ENCODE measurements at places on chromosomes 6 and 20. TPM values are rescaled to one million over a fixed set of nuclear protein-coding genes. Genes with fewer than 3 reads are reported as not detected.

DNA sequence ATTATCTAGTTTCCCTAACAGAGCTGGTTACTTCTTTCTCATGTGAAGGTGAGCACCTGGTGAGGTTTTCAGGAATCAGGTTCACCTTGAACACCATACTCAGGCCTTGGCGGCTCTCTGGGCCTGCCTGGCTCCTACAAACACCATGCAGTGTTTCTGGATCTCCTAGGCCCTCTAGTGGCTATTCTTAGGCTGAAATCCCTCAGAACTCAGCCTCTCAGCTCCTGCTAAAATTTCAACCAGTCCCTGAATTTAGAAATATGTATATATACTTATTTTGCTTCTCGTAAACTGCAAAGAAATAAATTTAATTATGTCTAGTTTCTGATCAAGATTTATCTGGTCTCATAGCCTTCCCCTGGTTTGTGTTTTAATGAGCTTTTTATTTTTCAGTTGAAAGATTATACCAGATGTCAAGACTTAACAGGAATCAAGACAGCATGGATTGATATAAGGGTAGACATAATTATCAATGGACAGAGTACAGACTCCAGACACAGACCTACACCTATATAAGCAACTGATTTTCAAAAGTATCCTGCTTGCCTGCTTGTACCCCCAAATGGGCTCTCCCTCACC is 55.9 kb downstream of the ANKEF1 start:
- no peak for DNase-seq

DNA sequence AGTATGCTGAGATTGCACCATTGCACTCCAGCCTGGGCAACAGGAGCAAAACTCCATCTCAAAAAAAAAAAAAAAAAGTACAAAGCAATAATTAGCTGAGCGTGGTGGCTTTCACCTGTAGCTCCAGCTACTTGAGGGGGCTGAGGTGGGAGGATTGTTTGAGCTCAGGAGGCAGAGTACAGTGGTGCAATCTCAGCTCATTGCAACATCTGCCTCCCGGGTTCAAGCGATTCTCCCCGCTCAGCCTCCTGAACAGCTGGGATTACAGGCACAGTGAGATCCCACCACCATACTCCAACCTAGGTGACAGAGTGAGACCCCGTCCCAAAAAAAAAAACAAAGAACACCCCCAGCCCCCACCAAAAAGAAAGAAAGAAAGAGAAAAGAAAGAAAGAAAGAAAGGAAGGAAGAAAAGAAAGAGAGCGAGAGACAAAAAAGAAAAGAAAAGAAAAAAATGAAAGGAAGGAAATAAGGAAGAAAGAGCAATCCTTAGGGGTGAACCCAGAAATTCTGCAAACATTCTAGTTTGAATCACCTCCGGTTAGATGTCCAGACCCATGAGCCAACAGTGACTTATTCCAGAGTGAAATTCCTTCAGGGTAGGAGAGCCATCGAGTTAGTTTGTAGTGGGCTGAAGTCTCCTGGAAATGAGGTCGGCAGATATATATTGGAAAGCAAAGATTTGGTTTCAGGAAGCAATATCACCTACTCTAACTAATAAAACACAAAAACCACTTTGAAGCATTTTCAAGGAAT is 3.2 kb upstream of the RIPOR3 start:
- no peak for DNase-seq

GRCh38 chr20:45049904-45050471 is 50.9 kb downstream of the KCNS1 start:
- DNase-seq = no peak

GRCh38 chr6:84017709-84018452 is 15.7 kb upstream of the MRAP2 start:
- DNase-seq = no peak

DNA sequence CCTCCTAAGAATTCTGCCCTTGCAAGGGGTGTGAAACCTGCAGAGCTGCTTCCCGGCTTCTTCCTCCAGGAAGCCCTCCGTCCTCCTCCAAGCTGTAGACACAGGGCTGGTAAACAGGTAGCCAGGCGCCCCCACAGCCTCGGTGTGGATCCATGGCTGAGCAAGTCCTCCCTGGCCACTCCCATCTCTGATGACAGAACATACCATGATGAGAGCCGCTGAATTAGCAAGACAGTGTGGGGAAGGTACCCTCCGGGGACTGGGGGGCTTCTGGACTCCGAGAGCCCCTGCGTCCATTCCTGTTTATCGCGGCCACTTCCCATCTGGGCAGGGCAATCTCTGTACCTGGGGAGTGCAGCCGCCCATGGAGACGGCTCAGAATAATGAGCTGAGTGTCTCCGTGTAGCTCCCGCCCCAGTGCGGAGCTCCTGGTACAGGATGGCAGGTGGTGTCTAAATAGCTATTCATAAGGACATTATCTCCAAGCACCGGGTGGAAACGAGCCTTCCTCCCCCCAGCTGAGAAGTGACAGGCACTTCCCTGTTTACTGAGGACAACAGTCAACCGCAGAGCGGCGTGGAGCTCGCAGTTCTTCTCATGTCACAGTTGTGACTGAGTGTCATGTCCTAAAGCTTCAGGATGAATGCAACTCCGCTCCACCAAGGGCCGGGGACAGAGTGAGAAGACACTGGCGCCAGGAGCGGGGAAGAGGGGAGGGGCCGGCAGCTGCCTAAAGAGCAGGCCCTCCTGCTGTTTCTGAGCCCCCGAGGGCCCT is 22.7 kb upstream of the NTSR1 start:
- DNase-seq = no peak

DNA sequence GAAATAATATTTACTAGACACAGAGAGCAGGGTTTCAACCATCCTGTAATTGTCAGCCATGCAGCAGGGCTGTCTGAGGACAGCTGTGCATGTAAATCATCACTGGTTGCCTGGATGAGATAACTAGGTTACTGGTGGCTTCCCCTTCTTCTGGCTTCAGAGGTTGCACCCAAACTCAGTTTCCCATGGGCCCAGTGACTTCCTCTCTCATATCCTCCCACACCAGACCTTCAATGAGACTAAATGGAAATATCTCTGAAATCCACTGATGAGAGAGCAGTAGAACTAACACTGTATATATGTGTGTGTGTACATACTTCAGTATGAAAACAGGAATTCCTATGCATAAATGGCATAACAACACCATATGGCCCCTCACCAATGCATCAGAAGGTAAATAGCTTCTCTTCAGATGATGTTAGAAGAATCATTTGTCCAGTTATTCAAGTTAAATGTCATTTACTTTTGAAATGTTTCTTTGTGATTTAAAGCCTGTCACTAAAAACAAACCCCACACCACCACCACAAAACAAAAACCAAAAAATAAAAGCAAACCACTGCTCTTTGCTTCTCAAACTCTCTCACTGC is 51.0 kb upstream of the IL20RA start:
- DNase-seq = no peak

DNA sequence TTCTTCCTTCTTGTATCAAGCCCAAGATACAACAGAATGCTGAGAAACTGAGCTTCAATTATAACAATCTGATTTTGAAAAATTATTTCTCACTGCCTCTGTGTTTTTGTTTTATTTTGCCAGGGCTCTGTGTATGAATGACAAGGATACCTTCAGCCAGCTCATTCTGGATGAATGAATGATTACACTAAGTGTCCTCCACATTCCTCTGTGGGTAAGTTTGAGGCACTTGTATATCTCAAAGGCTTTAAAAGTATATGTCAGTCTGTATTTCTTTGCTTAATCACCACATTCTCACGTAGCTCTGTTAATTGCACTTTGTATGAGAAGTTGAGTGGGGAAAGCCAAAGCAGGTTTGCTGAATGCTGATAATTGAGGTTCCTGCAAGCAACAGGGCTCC is 95.1 kb downstream of the TIAM2 start:
- DNase-seq = no peak

DNA sequence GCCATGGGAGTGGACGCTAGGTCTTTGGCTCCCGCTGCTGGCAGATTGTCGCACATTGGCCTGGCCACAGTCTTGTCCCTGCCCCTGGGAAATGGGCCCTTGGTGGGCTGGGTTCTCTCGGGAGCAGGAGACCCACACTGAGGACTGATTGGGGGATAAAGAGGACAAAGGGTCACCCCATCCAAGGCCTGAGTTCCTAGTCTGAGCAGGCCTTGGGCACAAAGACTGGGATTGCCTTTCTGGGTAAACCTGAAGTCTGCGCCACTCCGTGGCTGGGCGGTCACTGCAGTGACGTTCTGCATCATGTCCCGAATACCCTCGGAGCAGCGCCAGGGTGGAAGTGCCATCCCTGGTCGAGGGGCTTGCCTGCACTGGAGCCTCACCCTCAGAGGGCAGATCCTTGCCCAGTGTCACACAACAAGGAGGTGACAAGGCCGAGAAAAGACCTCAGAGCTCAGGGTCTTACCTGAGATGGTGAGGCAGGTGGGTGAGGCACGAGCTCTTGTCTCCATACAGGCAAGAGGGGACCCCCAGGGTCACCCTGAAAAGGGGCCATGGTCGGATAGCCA is 36.1 kb upstream of the ZBP1 start:
- DNase-seq = no peak

Gene EDEM2
- total RNA-seq = 34.7 TPM

Gene ALDH5A1
- total RNA-seq = 8.4 TPM

DNA sequence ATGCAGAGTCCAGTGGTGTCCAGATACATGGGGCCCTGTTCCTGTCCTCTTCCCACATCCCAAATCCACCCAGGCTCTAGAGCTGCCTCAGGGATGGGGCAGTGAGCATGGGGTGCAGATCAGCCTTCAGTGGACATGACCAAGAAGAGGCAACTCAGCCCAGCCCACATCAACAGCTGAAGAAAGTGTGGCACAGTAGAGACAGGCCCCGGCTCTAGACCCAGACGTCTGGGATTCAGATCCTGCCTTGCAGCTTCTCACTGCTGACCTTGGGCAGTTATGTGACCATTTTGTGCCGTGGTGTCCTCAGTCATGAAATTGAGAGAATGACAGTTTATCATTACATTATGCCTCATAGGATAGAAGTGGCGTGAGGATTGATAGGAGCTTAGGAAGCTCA is 54.6 kb upstream of the CST7 start:
- no peak for DNase-seq

- no peak for DNase-seq
These were observed 32.5 kb downstream of the MGME1 start for GRCh38 chr20:18001131-18001921.

Gene ARFGEF3
- 13.4 TPM for total RNA-seq

- no peak for DNase-seq
These were observed 34.2 kb upstream of the FRMD1 start for GRCh38 chr6:168113226-168113625.

Gene UQCC2
- 38.4 TPM for total RNA-seq

DNA sequence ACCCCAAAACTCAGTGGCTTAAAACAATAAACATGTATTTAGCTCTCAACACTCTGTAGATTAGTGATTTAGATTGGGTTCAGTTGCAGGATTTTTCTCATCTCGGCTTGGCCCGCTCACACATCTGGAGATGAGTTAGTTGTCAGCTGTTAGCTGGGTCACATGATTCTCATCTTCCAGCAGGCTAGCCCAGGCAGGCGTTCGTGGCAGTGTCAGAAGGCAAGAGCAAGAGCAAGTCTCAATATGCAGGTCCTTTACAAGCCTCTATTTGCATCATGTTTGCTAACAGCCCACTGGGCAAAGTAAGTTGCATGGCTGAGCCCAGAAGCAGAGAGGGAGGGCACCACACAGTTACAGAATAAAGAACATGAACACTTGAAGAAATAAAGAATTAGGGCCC is 83.6 kb upstream of the MYLIP start:
- DNase-seq = no peak

DNA sequence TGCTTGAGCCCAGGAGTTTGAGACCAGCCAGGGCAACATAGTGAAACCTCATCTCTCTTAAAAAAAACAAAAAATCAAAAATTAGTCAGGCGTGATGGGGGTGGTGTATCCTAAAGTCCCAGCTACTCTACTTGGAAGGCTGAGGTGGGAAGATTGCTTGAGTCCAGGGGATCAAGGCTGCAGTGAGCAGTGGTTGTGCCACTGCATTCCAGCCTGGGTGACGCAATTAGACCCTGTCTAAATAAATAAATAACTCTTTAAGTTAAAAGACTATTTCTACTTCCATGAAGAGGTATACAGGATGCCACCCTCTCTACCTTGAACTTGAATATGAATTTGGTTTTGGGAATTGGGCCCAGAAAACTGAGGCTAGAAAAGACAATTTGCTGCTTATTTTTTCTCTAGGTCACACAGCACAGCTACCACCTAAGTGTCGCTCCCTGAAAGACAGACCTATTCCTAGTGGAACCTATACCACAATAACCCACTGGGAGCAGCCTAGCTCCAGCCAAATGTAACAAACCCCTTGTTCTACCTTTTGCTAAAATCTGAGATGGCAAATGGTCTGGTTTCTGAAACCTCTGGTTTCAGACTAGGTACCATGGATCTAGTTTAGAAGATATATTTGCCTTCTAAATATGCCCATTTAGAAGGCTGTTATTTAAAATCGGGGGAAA is 35.2 kb downstream of the HMGCLL1 start:
- DNase-seq = no peak

GRCh38 chr20:38866265-38867061 is 59.8 kb upstream of the FAM83D start:
- DNase-seq = no peak

DNA sequence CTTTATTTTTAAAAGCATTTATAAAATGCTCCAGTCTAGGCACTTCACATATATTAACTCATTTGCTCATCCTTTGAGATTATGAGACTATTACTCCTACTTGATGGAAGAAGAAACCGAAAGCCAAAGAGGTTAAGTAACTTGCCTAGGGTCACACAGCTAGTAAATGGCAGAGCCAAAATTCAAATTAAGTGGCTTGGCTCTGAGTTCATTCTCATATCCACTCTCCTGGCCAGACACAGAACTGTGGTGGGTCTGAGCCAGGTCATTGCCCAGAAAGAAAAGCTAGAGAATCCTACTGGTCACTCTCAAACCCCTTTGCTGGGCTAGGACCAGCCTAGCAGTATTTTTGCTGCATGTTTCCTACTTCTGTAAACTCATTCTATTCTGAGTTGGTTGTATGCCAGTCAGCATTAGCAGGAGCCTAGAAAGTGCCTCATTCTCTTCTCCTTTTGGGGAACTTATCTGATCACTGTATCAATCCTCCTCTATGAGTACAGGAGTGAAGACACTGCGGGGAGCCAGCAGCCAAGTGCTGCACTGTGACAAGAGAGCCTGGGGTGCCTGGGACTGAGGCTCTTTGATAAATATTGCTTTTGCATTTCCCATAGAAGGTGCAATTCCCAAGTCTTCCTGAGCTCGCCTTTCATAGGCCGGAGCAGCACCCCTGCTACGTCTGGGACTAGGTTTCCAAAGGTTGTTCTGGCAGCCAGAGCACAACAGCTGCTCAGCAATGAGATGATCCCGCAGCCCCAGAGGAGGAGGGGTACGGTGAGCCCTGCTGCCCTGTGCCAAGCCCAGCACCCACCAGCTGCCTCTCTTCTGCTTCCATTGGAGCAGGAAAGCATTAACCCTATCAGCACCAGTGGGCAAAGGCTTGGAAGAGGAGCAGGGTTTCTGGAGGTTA is 728.3 kb downstream of the MAFB start:
- no peak for DNase-seq

DNA sequence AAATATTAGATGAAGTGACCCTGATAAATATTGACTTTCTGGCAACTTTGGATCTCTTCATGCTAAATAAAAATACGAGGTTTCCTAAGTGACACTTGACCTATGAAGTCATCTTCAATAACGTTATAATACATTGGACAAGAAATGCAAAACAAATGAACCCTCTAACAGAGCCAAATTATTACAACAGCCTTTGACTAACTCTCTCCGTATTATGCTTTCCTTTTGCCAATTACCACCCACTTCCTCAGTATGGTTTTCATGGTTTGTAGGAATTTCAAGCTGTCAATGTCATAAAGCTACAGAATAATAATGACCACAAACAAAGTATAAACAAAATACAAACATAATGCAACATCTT is 210.5 kb downstream of the MOXD1 start:
- DNase-seq = no peak

Data from kidney epithelial cell (primary cell).